ENCODE measurements at places on chromosomes 7 and 10. TPM values are rescaled to one million over a fixed set of nuclear protein-coding genes. Genes with fewer than 3 reads are reported as not detected.

DNA sequence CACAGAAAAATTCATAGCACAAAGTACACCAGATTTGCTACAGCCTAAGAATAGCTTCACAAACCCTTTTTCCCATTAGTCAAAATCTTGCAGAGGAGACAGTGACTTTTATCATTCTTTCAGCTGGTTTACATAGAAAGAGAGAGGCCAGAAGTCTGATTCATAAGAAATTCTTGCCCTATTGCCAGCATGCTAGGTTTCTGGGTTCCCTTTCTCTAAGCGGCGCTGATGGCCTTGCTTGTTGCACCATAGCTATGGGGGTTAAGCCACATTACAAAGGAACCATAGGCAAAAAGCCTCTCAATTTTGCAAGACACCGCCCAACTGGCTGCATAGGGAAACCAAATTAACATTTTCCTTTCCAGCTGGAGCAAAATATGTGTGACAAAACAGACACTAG, 87.4 kb downstream of the ZNF467 start:
- DNase-seq: no peak
- H3K4me1 ChIP-seq: peaks cover 1% of the 10 kb centered on the region
- no peak overlapping the region for H3K4me3 ChIP-seq
- H3K27ac ChIP-seq: no peak overlapping the region
- peaks cover 51% of the 10 kb centered on the region for H3K27me3 ChIP-seq

GRCh38 chr10:79937701-79938151, 11.2 kb downstream of the SFTPD start:
- peaks cover 6% of the 10 kb centered on the region for H3K27me3 ChIP-seq
- no peak overlapping the region for H3K27ac ChIP-seq
- DNase-seq: no peak
- peaks cover 8% of the 10 kb centered on the region for H3K4me1 ChIP-seq
- no peak overlapping the region for H3K4me3 ChIP-seq
- no peaks in the 10 kb centered on the region for H3K36me3 ChIP-seq

DNA sequence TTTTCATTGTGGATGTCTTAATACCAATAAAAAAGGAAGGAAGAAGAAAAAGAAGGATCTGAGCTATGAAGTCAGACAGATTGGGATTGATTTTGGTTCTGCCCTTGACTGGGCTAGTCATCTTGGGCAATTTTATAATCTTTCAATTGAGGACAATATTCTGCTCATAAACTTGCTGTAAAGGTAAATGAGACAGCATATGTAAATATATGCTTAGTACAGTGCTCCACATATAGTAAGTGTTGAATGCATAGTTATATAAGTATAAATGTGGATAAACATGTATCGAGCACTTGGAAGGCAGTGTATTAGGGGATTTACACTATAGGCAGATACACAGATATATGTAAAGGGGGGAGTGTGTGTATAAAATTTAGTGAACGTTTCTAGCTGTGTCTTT, 85.1 kb downstream of the ST7 start:
- H3K4me3 ChIP-seq: no peak overlapping the region
- peaks cover 6% of the 10 kb centered on the region for H3K4me1 ChIP-seq
- no peaks in the 10 kb centered on the region for H3K36me3 ChIP-seq
- no peak for DNase-seq
- H3K27ac ChIP-seq: no peak overlapping the region

DNA sequence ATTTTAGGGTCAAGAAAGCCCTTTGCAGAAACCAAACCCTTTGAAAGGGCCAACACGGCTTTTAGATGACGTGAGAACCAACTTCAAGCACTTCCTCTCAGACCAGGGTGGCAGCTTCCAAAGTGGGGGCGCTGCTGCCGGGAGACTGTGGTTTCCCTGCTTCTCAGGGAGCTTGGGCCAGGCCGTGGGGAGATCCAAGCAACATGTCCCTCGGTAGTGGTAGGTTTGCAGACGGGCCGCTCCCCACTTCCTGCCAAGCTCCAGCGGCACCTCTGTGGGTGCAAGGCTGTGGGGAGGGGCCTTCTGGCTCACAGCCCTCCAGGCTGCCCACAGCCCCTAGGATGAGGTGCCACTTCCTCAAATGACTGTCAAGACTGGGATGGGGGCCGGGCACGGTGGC, 132.4 kb downstream of the FAM53B start:
- H3K4me3 ChIP-seq: peak overlapping the region; percentile 17
- no peaks in the 10 kb centered on the region for H3K27me3 ChIP-seq
- H3K27ac ChIP-seq: peak overlapping the region; percentile 73
- peaks cover 10% of the 10 kb centered on the region for H3K4me1 ChIP-seq

DNA sequence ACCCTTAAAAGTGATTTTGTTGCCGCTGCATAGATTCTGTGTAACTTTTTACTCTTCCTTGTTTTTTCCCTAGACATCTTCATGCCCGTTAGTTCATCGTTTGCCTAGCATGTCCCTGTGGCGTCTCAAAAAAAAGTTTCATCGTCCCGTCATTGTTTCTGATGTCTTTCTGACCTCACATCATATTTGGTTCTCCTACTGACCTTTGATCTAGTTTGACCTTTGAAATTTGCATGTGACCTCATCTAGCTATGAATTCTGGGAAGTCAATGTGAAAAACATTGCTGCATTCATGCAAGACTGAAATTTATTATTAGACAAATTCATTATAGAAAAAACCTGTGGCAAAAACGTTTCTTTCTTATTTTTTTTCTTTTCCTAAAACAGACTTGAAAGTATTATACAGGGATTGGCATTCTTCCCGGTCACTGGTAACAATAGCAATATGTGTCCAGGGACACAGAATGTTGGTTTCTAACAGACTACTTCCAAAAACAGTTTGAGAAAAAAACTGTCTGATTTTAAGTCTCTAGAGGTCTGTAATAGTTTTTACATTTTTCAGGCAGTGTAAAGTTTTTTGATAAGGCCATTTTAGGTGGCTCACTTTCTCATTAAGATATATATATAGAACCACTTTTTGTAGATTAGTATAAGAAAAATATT, 280.9 kb downstream of the USP6NL start:
- peaks cover 54% of the 10 kb centered on the region for H3K36me3 ChIP-seq
- H3K27ac ChIP-seq: peak overlapping the region; percentile 43
- H3K4me3 ChIP-seq: no peak overlapping the region
- no peaks in the 10 kb centered on the region for H3K27me3 ChIP-seq

DNA sequence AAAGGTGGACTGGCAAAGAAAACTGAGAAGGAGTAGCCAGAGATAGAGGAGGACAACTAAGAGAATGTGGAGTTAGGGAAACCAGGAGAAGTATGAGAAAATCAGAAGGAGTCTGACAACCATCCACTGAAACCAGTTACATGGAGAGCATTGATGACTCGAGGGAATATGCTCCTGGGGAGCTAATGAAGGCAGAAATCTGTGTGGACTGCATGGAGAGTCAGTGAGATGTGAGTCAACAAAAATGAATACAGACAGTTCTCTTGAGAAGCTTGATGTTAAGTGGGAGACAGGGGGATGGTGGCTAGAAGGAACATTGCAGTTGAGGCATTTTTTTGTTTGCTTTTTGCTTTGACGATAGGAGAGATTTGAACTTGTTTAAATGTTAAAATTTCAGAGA, 34.3 kb upstream of the ZNF32 start:
- H3K27ac ChIP-seq: no peak overlapping the region
- H3K4me1 ChIP-seq: peaks cover 3% of the 10 kb centered on the region
- no peaks in the 10 kb centered on the region for H3K36me3 ChIP-seq

DNA sequence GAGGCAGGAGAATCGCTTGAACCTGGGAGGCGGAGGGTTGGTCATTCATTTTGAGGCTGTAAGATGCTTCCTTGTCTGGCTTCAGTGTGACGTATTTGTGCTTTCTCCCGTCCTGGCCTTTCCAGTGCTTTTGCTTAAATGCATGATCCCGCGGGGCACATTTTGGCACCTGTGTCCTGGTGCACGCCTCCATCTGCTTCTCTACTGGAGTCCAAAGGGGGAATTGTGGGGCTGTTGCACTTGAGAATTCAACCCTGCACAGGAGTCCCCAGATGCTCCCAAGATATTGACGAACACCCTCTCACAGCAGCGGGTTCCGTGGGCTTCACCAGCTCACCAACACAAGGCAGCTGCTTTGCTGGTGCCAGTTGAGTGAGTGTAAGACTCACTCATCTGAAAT, 10.3 kb upstream of the LRRC27 start:
- peaks cover 2% of the 10 kb centered on the region for H3K4me1 ChIP-seq
- no peak for DNase-seq
- H3K4me3 ChIP-seq: no peak overlapping the region
- H3K27ac ChIP-seq: no peak overlapping the region

DNA sequence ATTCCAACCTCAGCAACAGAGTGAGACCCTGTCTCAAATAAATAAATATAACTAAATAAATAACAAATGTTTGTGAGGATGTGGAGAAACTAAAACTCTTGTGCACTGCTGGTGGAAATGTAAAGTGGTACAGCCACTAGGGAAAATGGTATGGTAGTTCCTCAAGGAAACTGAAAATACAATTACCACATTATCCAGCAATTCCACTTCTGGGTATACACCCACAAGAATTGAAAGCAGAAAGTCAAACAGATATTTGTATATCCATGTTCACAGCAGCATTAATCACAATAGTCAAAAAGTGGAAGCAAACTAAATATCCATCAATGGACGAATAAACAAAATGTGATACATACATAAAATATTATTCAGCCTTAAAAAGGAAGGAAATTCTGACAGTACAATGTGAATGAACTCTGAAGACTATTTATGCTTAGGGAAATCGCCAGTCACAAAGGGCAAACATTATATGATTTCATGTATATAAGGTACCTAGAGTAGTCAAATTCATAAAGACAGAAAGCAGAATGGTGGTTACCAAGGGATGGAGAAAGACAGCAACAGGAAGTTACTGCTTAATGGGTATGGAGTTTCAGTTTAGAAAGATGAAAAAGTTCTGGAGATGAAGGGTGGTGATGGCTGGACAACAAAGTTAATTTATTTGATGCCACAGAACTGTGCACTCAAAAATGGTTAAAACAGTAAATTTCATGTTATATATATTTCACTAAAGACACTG, 9.8 kb downstream of the ARHGAP12 start:
- no peak for DNase-seq
- peaks cover 12% of the 10 kb centered on the region for H3K36me3 ChIP-seq
- peak overlapping the region; percentile 6 for H3K4me3 ChIP-seq
- peaks cover 39% of the 10 kb centered on the region for H3K4me1 ChIP-seq
- H3K27ac ChIP-seq: peak overlapping the region; percentile 53

Gene ZWINT
- total RNA-seq: 67.1 TPM

Gene HOXA4
- total RNA-seq: 0.53 TPM

Gene EN2
- total RNA-seq: not detected

Gene FKBP9
- total RNA-seq: 0.37 TPM

Gene NRP1
- total RNA-seq: 1.6 TPM
